GM23338 (cell line): ENCODE measurements at places on chromosomes 12 and 14. TPM values are rescaled to one million over a fixed set of nuclear protein-coding genes. Genes with fewer than 3 reads are reported as not detected.

The CLEC2A gene
- total RNA-seq = not detected in 2 replicates

DNA sequence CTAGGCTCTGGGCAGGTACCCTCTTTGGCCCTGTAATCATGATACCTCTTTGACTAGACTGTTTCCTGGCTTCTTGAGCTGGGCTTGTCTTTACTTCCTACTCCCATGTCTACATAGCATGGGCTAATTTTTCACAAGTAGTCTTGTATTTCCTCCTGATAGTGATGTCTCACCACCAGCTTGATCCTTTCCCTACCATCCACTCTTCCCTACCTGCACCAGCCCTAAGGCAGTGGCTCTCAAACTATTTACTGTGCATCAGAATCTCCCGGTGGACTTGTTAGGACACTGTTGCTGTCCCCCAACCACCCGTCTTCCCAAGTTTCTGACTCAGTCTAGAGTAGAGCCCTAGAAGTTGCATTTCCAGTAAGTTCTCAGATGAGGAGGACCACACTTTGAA lies 162.7 kb upstream of the AMIGO2 start:
- no peak for DNase-seq
- H3K27me3 ChIP-seq = no peaks in the 10 kb centered on the region
- H3K36me3 ChIP-seq = no peaks in the 10 kb centered on the region
- peaks cover 10% of the 10 kb centered on the region for H3K4me1 ChIP-seq
- H3K27ac ChIP-seq = no peak overlapping the region

GRCh38 chr12:6384499-6385436 lies 806 bp downstream of the LTBR start:
- H3K36me3 ChIP-seq = no peaks in the 10 kb centered on the region; the same call in 1 of the 2 replicates
- H3K27ac ChIP-seq = no peak overlapping the region
- DNase-seq = no peak
- no peak overlapping the region for H3K4me3 ChIP-seq
- peaks cover 22% of the 10 kb centered on the region for H3K4me1 ChIP-seq
- H3K27me3 ChIP-seq = peaks cover 21% of the 10 kb centered on the region

The ZNF740 gene
- 13.0 and 13.2 TPM in 2 replicates for total RNA-seq

- DNase-seq = no peak
- H3K27ac ChIP-seq = no peak overlapping the region
- H3K4me3 ChIP-seq = no peak overlapping the region
- no peaks in the 10 kb centered on the region for H3K36me3 ChIP-seq
- no peaks in the 10 kb centered on the region for H3K27me3 ChIP-seq
Observed at GRCh38 chr14:104895786-104896661, 28.7 kb upstream of the PLD4 start.

The PRICKLE1 gene
- total RNA-seq = 13.7 and 51.7 TPM in 2 replicates

DNA sequence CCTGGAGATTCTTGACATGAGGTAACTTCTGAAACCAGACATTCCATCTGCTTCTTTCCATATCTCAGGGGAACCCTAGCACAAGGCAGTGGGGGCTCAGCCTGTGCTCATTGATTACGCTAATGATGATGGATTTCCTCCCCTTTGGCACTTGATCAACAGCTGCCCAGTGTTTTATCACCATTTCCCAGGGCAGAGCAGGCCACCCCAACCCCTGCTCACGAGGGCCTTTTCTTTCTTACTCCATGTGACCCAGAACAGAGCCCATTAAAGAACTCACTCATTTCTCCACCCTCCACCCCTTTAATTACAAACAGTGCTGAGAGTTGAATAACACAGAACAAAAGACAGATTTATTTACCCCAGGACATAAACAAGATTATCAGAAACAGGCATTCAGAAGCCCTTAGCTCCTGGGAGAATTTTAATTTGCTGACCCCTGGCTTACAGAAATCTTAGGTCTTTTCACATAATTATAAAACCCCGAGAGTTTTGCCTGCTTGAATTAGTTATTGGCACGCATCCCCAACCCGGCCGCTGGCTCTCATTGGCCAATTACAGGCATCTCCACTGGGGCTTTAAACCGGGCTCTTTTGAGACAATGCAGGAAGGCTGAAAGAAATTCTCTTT lies 32.0 kb upstream of the CCDC60 start:
- H3K27me3 ChIP-seq = no peaks in the 10 kb centered on the region
- peak; percentile 28 for DNase-seq
- no peaks in the 10 kb centered on the region for H3K36me3 ChIP-seq
- no peaks in the 10 kb centered on the region; the same call in 1 of the 2 replicates for H3K4me1 ChIP-seq
- H3K27ac ChIP-seq = no peak overlapping the region

The TMEM52B gene
- total RNA-seq = not detected in 2 replicates

The ACOT6 gene
- total RNA-seq = 0.83 TPM in 1 of 2 replicates, not detected in the other

- H3K4me3 ChIP-seq = no peak overlapping the region
- H3K27ac ChIP-seq = no peak overlapping the region
- no peak for DNase-seq
Observed at GRCh38 chr12:25041006-25041741, 92.3 kb upstream of the BCAT1 start.

DNA sequence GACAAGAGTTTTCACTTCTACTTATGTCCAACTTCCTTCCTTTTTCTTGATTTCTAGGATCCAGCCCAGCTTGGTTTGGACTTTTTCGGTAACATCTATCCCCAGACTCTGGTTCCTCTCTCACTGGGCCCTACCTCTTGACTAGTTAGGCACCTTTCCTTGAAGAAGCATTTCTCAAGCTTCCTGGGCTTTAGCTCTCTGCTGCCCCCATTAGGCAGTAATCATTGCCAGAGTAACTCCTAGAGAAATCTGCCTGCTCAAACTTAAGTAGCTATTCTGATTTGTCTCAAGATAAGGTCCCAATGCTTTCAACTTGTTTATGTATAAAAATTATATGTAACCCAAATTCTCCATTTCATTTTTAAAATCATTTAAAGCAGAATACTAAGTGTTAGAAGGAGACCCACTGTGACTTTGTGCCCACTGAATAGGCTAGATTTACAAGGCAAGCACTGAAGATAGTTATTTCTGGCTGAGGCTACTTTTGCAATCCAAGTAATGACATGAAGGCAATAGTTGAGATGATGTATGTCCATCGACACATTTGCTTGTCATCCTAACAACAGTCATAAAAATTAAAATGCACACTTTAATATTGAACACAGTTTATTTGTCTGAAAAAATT lies 275.0 kb upstream of the G2E3 start:
- no peak overlapping the region for H3K27ac ChIP-seq
- H3K4me3 ChIP-seq = no peak overlapping the region
- no peaks in the 10 kb centered on the region for H3K4me1 ChIP-seq
- H3K36me3 ChIP-seq = no peaks in the 10 kb centered on the region
- no peaks in the 10 kb centered on the region for H3K27me3 ChIP-seq
- DNase-seq = peak; percentile 86

DNA sequence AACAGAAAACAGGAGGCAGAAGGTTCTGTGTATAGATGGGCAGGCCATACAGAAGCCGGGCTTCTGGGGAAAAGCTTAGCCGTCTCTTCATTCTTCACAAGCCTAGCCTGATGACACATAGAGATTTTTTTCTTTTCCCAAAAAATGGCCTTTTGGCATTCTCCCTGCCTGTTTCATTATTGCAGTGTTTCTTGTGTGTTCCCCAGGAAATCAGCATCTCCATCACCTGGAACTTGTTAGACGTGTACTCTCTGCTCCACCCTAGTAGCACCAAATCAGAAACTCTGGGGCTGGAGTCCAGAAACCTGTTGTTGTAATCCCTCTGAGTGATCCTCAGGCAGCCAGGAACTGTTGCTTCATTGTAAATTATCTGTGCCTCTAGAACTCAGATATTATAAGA lies 388.1 kb downstream of the CCDC91 start:
- no peaks in the 10 kb centered on the region for H3K4me1 ChIP-seq
- no peak overlapping the region for H3K4me3 ChIP-seq
- H3K27ac ChIP-seq = no peak overlapping the region
- no peaks in the 10 kb centered on the region for H3K36me3 ChIP-seq
- DNase-seq = no peak
- no peaks in the 10 kb centered on the region for H3K27me3 ChIP-seq

DNA sequence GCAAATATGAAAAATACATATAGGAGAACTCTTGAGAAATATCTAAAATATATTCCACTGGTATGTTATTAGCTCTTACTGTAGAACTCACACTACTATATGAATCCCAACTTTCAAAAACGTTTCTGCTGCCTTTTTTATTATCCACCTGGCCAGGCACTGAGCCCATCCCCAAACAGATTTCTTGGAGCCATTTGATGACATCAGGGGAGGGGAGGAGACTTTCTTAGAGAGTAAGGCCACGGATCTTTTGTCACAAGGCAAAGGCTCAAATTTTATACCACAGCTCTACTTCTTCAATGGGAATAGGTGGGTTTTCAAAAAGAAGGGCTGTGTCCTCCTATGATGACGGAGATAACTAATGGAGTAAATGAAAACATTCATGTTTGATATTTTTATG lies 83.0 kb downstream of the SLC25A21 start:
- peak; percentile 56 for DNase-seq
- no peaks in the 10 kb centered on the region for H3K27me3 ChIP-seq
- no peaks in the 10 kb centered on the region for H3K36me3 ChIP-seq
- no peaks in the 10 kb centered on the region for H3K4me1 ChIP-seq

DNA sequence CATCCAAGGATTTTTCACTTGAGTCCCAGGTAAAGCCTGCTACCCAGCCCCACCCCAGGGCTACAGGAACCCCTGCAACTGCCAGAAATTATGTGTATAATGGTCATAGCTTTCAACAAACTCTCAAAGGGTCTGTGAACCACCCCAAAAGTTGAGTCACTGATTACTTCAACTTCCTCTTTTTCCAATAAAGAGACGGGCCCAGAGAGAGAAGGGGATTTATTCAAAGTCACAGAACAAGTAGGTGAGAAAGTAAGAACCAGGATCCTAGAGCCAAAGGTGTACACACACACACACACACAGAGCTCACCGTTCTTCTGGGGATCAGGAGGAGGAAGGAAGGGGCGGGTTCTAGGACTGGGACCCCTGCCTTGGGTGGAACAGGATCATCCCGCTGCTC lies 4.8 kb upstream of the ITPK1 start:
- no peaks in the 10 kb centered on the region for H3K27me3 ChIP-seq
- DNase-seq = no peak
- no peaks in the 10 kb centered on the region for H3K36me3 ChIP-seq

The HOXC4 gene
- total RNA-seq = not detected in 2 replicates

The PTCSC3 gene
- not detected in 2 replicates for total RNA-seq

DNA sequence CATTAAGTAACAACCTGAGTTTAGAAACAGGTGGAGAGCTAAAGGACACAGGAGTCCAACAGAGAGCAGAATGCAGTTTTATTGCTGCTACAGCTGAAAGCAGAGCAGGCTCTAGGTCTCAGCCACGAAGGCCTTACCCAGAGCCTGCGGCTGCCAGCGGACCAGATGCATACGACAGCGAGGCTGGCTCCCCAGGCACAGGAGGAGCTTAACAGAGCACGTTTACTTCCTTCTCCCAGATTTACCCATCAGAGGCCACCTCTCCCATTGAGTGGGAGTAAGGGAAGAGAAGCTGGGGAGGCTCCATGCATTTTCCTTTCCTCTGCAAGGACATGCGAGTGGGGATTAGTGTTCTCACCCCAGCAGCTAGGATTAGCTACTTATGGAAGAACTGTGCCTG lies 22.6 kb downstream of the DYNC1H1 start:
- H3K4me1 ChIP-seq = no peaks in the 10 kb centered on the region
- H3K4me3 ChIP-seq = no peak overlapping the region
- no peak for DNase-seq
- H3K27me3 ChIP-seq = no peaks in the 10 kb centered on the region
- H3K27ac ChIP-seq = no peak overlapping the region

DNA sequence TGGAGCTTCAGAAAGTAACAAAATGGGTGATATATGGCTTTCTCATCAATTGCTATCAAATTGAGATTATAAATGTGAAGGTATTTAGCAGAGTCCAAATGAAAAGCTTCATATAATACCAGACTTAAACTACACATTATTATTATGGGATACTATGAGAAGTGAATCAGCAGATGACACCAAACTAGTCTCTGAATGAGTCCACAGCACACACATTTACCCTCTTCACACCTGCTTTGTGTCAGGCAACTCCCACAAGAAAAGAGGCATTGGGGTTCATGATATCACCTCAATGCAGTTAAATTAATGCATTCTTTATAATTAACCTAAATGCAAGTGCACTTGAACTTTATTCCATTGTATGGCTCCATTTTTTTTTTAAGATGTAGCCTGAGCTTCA lies 330.5 kb downstream of the BCL11B start:
- no peak for DNase-seq
- H3K27me3 ChIP-seq = no peaks in the 10 kb centered on the region
- H3K4me1 ChIP-seq = no peaks in the 10 kb centered on the region

- no peak overlapping the region for H3K4me3 ChIP-seq
- no peak for DNase-seq
- H3K36me3 ChIP-seq = no peaks in the 10 kb centered on the region
Observed at GRCh38 chr12:45481746-45482145, 247.8 kb upstream of the ARID2 start.

- no peaks in the 10 kb centered on the region for H3K27me3 ChIP-seq
- no peaks in the 10 kb centered on the region for H3K4me1 ChIP-seq
- no peak for DNase-seq
- no peak overlapping the region for H3K27ac ChIP-seq
- no peak overlapping the region for H3K4me3 ChIP-seq
Observed at GRCh38 chr14:97976861-97977260, 1179.7 kb downstream of the VRK1 start.

- H3K27me3 ChIP-seq = no peaks in the 10 kb centered on the region
- no peaks in the 10 kb centered on the region for H3K4me1 ChIP-seq
- H3K27ac ChIP-seq = no peak overlapping the region
- no peaks in the 10 kb centered on the region for H3K36me3 ChIP-seq
Observed at GRCh38 chr14:92495027-92495426, 18.6 kb upstream of the RIN3 start.

GRCh38 chr12:56600753-56601152 lies 29.4 kb downstream of the BAZ2A start:
- peaks cover 10% of the 10 kb centered on the region for H3K4me1 ChIP-seq
- H3K27ac ChIP-seq = no peak overlapping the region
- DNase-seq = no peak
- H3K36me3 ChIP-seq = peaks cover 56% of the 10 kb centered on the region
- no peak overlapping the region for H3K4me3 ChIP-seq

DNA sequence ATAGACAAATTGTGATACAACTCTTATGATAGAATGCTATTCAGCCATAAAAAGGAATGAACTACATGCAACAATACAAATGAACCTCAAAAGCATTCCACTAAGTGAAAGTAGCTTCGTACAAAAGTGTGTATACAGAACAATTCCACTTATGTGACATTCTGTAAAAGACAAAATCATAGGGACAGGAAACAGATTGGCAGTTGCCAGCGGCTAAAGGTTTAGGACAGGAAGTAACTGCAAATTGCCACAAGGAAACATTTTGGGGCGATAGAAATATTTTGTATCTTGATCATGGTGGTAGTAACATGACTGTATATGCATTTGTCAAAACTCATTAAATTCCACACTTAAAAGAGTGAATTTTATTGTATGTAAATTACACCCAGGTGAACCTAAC lies 113.4 kb downstream of the CAPZA3 start:
- H3K27me3 ChIP-seq = no peaks in the 10 kb centered on the region
- no peak for DNase-seq
- H3K4me3 ChIP-seq = no peak overlapping the region
- H3K4me1 ChIP-seq = no peaks in the 10 kb centered on the region

DNA sequence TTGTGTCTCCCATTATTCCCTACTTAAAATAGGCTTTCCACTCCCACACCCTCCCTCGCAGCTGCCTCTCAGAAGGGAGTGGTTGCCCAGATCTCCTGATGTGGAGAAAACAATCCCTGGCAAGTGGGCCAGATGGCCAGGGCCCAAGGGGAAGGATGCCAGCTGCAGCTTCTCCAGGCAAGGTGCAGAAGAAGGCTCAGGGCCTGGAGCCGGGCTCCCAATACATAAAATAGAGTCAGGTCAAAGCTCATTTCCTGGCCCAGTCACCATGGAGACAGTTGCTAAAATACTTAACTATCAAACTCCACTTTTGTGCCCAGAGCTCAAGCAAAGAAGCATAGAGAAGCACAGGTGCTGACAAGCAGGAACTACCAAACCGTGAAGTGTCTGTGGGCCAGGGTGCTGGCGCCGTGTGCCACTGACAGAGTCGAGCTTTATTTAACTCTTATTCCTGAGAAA lies 45.7 kb upstream of the ITPR2 start:
- no peaks in the 10 kb centered on the region for H3K27me3 ChIP-seq
- H3K27ac ChIP-seq = no peak overlapping the region
- no peaks in the 10 kb centered on the region for H3K4me1 ChIP-seq

The SLC10A1 gene
- not detected in 2 replicates for total RNA-seq
